ENCODE measurements at places on chromosomes 11 and 22.

DNA sequence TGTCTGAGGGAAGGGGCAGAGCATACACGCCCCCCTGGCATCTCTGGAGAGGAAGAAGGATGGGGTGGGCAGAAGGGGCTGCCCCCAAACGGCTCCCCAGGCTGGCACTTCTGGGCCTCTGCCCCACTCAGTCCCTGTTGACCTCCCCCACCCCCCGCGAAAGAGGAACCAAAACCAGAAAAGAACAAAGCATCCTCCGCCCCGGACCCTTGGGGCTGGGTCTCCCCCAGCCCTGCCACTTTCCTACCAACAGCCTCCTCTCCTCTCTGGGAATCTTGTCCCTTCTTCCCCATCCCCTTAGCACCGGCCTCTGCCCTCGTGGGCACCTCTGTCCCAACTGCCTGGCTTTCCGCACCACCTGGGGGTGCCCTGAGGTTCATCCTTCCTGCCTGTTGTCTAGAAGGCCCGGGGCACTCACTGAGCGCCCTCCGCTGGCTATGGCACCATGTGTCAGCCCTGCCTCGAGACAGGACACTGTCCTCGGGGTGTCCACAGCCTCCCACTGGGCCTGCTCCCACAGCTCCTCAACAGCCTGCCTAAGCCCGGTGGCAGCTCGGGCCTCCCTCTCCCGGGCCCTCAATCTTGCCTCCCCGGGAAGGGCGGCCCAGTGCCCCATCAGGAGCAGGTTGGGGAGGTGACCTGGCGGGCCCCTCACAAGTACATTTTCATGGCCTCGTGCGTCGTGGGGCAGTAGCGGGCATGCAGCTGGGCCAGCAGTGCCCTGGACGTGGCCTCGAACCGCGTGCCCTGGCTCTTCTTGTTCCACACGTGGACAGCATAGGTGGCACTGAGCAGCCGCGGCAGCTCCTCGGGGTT is 28.2 kb downstream of the A4GALT start:
- no peak for DNase-seq

DNA sequence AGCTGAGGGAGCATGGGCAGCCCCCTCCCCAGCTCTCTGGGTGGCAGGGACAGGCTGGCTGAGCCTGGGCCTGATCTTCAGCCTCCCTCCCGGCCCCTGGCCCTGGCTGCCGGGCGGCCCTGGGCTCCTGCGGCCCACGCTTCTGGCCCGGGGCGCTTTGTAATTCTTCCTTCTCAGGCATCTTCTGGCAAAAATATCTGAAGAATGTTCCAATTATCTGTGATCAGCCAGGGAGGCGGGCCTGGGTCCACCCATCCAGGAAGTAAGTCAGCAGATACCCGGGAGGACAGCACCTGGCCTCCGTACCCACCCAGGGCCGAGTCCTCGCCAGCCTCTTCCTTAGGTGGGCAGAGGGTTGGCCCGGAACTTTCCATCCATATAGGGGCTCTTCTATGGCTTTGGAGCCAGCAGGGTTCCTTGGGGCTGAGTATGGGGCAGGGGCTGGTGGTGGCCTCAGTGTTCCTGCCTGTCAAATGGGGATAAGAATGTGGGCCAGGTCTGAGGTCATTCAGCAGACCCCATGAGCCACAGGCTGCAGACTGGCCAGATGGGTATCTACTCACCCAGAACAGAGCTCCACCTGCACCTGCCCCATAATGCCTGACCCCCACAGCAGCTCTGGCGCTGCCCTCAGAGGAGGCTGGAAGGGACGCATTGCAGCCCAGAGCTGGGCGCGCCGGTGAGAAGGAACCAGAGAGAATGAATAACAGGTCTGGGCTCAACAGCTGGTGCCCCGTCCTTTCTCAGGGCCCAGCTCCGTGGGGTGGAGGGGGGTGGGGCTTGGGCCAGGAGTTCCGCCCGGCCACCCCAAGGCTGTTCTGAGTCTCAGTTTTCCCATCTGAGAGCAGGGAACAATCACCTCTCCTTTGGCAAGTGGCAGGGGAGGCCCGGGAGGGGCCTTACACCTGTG is 16.2 kb downstream of the WNT7B start:
- DNase-seq, result no peak

DNA sequence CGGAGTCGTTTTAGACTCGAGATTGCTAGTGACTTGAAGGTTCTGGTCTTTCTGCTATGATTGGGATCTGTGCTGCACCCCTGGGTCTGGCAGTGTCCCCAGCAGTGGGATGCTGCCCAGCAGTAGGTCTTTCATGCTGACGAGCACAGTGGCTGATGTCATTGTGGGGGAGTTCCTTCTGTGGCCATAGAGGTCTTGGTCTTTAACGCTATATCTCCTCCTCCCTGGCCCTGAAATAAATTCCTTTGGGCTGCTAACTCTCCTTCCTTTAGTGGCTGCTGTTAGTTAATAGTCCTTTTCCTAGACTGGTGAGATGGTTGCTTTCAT is 136.3 kb downstream of the TEAD1 start:
- peak; percentile 41 for DNase-seq

DNA sequence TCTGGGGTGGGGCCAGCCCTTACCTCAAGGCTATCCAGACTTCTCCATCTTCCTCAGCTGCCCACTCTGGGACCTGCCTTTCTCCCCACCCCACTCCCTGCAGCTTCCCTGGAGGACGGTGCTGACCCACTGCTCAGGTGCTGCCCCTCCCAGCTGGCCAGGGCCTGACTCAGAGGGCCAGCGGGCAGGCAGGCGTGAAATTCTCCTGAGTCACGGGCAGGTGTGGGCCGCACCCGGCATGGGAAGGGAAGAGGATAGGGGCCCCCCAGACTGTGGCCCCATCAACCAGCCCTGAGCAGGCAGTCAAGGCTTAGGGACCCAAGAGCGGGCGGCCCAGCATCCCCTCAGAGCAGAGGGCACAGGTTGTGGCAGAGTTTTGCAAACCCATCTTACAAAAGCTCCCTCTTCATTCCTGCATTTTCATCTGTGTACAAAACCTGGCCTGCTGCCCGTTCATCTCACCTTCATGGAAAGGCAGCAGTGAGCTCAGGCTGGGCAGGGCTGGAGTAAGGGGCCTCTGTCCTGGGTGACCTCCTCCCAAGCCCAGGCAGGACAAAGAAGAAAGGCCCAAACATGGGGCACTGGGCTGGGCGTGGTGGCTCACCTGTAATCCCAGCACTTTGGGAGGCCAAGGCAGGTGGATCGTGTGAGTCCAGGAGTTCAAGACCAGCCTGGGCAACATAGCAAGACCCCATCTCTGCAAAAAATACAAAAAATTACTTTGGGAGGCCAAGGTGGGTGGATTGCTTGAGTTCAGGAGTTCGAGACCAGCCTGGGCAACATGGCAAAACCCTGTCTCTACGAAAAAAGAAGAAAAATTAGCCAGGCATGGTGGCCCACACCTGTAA is 6.1 kb downstream of the RHOD start:
- DNase-seq, result no peak

- DNase-seq, result no peak
Observed at GRCh38 chr22:41898645-41899044, 16.2 kb downstream of the SHISA8 start.

GRCh38 chr11:37942081-37942480 is 1344.0 kb upstream of the RAG2 start:
- DNase-seq, result peak; percentile 6

DNA sequence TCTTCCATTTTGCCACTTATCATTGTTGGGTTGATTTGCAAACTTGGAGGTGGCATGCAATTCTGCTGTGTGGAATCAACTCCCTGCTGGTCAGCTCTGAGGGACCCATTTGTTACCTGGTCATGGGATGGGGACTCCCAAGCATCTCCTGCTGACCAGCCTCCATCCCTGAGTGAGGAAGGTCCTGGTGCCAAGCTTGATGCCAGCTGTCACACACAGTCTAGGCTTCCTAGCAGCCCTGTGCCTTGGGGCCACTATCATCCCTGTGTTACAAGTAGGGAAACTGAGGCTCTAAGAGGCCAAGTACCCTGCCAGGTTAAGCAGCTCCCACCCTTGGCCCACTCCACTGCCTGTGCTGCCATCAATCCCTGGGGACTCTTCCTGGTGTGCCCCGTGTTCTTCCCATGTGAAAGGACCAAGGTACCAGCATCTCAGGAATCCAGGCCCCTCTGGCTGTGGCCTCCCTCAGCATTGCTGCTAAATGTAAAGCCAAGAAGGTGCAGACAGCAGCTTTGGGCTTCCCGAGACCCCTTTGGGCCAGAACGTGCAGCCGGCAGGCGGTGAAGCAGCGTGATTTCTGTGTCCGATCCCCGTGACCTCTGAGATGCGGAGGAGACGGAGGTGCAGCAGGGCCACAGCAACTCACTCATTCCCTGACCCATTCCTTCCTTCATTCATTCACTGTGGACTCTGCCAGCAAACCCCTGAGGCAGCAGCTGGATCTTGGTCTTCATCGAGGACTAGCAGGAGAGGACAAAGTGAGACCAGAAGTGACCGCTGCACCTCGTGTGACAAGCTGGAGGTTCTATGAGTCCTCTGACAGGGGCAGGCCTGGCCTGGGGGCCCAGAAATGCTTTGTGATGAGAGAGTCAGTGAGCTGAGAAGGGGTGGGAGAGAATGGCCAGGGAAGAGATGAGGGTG is 49.7 kb downstream of the MYEOV start:
- DNase-seq, result no peak

DNA sequence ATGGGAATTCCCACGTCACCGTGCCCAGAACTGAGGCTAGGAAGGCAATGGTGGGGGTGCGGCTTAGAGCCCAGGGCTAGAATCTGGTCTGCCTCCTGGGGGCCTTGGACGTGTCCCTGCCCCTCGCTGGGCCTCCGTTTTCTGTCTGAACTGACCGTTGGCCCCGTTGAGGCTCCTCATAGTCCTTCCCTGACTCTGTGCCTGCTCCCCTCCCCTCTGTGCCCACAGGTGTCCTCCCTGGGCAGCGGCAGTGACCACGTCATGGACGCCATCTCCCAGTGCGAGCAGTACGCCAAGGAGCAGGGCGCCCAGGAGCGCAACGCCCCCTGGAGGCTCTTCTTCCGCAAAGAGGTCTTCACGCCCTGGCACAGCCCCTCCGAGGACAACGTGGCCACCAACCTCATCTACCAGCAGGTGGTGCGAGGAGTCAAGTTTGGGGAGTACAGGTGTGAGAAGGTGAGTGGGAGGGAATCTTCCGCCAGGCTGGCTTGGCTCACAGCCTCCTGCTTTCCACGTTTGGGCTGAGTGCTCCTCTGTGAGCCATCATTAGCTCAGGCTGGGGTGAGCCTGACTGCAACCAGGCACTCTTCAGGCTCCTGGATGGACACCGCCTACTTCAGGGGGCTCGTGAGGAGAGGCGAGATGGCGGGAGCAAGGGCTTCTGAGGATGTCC is 63.9 kb downstream of the MYO7A start:
- DNase-seq, result peak; percentile 54

DNA sequence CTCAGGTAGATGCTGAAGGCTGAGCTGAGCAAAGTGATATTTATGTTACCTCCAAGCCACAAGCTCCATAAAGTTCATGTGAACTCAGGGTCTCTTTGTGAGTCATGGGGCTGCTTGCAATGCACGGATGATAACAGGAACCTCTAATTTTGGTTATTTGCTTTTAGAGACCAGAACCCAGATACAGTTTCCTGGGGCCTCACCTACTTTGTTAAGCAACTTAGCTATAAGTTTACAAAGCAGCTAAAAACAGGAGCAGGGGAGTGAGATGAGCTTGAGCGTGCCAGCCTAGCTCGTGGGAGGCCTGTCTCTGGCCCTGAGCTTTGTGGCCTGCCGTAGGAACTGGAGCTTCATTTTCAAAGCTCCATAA is 29.2 kb downstream of the SREBF2 start:
- DNase-seq, result no peak

GRCh38 chr11:129023968-129024676 is 81.5 kb upstream of the TP53AIP1 start:
- no peak for DNase-seq

- DNase-seq, result no peak
Observed at GRCh38 chr22:44003405-44004103, 20.5 kb upstream of the PARVB start.

GRCh38 chr11:45285930-45286632 is at the start of gene SYT13:
Gene SYT13 (minus strand): TSS chr11:45286341. CDS start chr11:45286207, 134 bp downstream.
- no peak for DNase-seq

- no peak for DNase-seq
Observed at GRCh38 chr11:62505059-62505439, 41.6 kb downstream of the AHNAK start.

DNA sequence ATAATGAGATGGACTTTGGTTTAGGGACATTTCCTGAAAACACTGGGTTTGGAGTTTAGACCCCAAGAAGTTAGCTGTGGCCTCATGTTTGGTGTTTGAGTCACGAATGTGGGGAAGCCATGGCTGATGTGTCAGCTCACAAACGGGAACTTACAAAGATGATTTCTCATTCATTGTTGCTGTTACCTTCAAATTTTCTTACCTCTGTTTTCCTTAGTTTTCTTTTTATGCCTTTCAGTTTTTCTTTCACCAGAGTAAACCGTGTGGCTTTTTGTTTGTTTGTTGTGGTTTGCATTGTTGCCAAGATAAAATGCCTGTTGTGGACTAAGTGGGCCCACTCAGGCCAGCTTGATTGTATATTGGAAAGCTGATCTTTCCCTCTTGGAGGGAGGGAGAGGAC is 89.1 kb downstream of the SWAP70 start:
- DNase-seq, result peak; percentile 73

DNA sequence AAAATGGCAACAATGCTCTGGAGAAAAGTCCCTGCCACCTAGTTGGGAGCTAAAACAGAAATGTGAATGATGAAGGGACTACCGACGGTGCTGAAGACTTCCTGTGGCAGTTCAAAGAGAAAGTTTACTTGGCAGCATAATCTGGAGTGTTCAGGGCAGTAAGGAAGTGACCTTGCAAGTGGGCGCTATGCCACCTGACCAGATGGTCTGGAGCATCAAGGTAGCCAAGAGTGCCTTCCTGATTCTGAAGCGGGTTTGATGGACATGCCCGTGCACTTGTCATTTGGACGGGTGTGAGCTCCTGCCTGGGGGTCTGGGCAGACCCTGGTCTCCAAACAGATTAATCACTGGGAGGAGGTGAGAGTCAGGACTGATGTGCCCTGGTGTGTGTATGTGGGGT is 1.8 kb upstream of the SNX19 start:
- DNase-seq, result no peak

GRCh38 chr11:128734103-128734831 is 40.4 kb downstream of the FLI1 start:
- peak; percentile 15 for DNase-seq

DNA sequence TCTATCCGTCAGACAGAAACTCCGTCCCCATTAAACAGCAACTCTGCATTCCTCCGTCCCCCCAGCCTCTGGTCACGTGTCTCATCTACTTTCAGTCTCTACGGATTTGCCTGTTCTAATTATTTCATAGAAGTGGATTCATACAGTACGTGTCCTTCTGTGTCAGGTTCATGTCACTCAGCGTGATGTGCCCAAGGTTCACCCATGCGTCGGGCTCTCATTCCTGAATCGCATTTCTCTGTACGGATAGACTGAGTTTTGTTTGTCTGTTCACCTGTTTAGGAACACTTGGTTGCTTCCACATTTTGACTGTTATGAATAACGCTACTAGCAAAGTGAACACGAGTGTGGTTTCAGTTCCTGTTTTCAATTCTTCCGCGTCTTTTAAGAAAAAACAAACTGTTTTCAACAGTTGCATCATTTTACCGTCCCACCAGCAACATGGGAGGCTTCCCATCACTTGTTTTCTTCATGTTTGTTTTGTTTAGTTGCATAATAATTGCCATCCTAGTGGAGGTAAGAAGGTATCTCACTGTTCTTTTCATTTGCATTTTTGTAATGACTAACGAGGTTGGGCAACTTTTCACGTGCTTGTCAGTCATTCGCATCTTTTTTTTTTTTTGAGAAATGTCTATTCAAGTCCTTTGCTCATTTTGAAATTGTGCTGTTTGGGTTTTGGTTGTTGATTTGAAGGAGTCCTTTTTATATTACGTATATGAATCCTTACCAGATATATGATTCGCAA is 8.9 kb upstream of the NLRP6 start:
- no peak for DNase-seq
